ENCODE measurements at places on chromosomes 2 and 18.

DNA sequence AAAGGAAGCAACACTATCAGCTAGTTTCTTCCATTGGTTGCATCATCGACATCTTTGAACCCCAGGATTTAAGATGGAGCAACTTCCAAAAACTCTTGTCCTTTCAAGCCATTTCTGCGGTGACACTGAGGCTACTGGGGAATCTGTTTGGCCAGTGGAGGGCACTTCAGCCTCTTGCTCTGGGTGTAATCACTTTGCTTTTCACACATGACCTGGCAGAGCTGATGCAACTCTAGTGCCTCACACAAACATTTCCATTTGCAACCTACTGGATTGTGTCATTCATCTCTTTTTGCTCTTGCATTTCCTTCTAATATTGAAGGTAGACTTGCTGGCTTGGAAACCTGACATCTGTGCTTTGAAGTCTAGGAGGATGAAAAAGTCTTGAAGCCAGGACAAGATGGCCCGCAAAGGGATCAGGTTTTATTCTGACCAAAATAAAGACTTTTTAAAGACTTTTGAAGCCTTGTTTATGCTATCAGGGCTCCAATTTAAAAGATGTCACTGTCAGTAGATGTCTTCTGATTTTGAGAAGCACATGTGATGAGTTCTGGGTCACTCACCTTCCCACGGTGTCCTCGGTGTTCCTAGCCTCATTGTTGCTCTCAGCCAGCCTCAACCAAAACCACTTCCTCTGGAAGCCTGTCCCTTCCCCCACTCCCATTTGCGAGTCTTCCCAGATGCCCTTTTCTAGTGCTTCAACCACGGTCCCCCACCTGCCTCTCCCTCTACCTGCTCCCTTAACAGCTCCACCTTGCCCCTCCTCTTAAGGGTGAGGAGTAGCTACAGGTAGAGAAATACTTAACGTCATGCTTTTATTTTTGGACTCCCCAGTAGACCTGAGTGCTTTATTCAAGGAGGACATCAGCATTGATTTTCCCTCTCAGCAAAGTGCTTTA, 69.7 kb upstream of the KCNE4 start:
- DNase-seq: peak; percentile 32

DNA sequence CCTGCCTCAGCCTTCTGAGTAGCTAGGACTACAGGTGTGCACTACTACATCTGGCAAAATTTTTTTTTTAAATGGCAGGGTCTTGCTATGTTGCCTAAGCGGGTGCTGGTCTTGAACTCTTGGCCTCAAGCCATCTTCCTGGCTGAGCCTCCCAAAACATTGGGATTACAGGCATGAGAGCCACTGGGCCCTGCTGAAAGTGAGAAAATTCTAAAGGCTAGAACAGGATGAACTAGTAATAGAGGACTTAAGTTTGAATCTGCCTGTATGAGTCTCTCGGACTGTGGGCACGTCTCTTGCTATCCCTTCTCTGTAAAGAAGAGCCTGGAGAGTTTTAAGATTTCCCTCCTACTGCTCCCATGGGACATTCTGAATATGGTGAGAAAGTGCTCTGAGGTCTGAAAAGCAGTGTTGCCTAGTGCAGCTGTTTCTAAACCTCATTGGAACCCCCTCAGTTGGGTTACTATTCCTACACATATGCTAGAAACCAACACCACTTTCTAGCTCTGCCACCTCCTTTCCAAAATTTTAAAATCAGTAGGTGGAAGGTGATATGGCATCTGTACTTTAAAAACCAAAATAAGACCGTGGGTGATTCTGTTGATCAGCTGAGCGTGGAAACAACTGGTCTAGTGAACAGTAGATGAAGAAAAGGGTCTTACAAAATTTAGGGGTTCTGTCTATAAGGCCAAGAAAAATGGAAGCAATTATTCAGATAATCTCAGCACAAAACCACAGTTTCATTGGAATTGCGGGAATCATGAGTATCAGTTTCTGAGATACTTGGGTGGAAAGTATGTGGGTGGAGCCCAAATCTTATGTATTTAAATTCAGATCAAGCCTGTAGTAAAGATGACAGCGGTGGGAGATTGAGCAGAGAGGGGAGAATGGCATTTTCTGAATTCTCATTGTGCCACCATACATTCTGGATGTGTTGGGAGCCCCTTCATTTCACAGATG, 259.8 kb upstream of the CXCR4 start:
- DNase-seq: no peak

- no peak for DNase-seq
Measured at GRCh38 chr18:35415511-35416073, 38.5 kb upstream of the ZNF396 start.

- DNase-seq: no peak
Measured at GRCh38 chr18:49907346-49907929, 94.1 kb upstream of the ACAA2 start.

- DNase-seq: no peak
Measured at GRCh38 chr2:20015482-20016083, 3.1 kb upstream of the MATN3 start.
